ENCODE measurements at places on chromosomes 5 and 9.

GRCh38 chr5:74895906-74896305, 29.7 kb upstream of the FAM169A start:
- no peak for DNase-seq

GRCh38 chr9:96691326-96691725, 36.2 kb upstream of the PRXL2C start:
- DNase-seq, result no peak

DNA sequence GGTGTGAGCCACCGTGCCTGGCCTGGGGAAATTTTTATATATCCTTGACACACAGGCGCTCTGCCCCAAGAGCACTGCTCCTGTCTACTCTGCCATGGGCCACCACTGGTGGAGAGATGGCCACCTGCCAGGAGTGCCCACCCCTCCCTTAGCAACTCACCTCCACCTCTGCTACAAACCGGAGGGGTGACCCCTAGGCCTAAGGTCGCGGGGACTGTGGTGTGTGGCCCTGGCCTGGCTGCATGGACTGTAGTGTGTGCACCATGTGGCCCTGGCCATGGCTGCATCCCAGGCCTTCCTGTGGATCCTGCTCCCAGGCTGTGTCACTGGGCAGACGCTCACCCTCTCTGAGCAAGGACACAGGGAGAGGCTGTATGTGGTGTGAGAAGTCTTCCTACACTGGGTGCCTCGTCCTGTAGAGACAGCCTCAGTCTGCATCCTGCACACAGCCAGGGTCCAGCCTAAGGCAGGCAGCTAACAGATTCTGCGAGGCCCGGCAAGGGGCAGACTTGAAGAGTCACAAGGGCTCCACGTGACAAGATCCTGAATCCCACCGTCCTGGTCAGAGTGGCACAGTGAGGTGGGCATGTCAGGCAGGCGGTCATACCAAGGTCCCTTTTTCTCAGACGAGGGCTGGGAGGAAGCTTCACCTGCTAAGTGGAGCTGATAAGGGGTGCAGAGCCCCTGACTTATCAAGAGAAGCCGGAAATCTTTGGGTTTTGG, 10.3 kb downstream of the NINJ1 start:
- no peak for DNase-seq

- DNase-seq, result no peak
These were observed 102.2 kb downstream of the TRIO start for GRCh38 chr5:14245132-14245925.

DNA sequence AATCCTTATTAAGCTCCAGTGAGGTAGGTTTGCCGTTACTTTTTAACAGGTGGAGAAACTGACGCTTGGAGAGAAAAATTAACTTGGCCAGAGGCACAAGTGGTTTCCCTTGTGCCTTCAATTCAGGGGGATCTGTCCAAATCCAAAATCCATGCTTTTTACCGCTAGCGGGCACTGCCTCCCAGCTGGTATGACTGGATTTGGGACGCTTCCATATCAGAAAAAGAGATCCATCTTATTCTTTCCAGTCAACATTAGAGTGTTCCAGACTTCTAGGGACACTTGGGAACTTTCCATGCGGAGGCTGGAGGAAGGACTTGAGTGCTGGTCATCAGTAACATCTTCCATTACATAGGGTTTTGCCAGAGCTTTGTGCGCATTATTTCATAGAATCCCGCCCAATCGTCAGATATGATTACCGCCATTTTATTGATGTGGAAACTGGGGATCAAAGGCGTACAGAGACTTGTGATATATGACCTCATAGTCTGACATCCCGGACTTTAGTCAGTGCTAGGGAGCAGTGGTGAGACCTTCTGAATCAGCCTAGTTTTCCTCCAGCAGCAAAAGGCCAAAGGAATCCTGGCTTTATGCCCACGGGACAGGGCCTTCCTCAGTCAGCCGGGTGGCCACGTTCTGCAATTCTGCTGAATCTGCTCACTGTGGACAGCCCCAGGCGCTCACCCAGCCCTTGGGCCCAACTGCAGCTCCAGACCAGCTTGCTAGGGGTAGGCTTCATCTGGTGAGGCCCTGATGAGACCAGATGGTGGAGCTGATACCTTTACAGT, 1.1 kb upstream of the GNPDA1 start:
- DNase-seq, result peak; percentile 50

DNA sequence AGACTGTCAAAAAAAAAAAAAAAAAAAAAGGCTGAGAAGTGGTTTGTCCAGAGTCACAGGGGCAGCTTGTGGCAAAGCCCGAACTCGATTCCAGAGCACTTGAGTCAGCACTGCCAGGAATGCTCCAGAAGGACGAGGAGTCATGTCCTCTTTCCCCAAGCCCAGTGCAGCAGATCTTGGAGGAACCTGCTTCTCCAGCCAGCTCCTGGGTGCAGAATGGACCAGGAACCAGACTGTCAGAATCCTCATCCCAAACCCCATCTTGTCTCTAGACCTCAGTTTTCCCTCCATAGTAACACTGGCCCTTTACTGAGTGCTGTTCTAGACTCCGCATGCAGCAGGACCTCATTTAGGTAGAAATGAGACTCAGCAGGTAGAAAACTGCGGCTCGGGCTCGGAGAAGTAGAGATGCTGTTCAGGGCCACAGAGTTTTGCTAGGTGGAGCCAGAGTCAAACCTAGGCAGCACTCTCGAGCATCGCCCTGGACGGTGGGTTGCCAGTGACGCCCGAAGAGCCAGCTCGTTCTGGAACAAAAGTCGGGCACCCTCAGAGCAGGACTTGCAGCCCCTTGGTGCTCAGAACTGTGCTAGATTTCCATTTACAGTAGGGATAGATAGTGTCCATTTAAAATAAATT, 15.4 kb downstream of the CD74 start:
- peak; percentile 40 for DNase-seq

GRCh38 chr9:33791117-33791516, 4.2 kb upstream of the PRSS3 start:
- DNase-seq, result peak; percentile 45

DNA sequence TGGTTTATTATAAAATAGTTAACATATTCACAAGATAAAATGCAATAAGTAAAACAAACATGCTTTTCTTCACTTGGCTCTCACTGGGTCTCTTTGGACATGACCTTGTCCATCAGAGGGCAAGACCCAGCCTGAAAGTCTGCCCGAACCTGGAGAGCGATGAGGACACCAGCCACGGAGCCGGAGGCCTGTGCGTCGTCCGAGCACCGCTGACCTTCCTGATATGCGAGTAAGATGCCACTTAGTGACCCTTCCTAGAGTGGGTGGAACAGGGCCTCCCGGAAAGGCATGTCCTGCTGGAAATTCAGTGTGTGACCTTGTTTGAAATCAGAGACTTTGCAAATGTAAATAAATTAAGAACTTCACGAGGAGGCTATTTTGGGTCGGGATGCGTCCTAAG, 52.9 kb downstream of the IRX2 start:
- no peak for DNase-seq

DNA sequence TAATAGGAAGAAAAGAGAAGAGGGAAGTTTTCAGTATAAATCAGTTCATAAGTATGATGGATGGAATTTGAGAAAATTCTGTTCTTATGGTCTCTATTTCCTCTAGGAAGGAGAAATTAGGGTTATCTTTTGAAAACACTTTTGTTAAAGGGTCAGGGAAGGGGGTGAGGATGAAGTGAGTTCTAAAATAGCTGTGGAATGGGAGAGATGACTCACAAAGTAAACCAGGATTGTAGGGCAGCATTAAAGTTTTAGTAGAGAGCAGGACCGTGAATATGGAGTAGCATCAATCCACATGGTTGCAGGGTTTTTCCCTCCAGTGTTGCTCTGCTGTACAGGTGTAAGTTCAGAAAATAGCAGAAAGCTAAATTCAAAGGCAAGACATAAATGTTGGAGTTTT, 32.4 kb downstream of the MUSK start:
- peak; percentile 26 for DNase-seq
